HCEC 1CT (cell line): ENCODE measurements at places on chromosomes 4 and X.
A peak's percentile ranks its signal among the peaks of the same experiment; 100 is the strongest.

GRCh38 chrX:74422576-74423288 lies 1.4 kb downstream of the SLC16A2 start:
- peak; percentile 55 for DNase-seq

DNA sequence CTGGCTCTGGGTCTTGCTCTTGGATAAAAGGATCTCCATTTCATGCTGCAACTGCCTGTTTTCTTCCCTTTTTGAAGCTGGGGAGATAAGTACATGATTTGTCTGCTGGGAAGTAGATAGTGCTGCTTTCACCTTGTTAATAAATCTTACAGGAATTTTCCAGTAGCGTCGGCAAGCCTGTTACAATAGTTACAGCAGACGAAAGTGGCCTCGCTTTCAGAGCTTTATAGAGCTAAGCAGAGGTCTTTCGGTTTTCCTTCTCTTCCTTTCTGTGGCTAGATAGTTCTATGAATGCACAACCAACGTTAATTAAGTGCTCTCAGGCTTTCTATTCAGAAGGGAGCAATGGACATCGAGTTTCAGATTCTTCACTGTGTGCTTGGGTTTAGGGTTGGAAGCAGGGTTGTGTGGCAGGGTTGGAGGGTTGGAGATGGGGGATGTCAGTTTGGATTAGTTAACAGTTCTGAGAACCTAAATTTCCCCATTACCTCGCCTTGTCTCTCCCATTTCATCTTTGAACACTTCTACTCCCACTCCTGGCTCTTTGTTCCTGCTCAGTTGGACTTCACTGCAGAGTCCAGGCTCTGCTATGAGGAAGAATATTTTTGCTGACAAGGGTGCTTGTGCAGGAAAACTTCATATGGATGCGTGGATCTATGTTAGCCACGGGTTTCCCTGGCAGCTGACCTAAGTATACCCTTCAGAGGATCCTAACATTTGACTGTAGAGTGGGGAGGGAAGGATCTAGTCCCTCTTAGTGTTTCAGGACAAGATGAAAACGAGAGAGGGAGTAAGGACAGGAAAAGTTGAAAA lies 237.9 kb downstream of the ARHGAP10 start:
- DNase-seq = no peak

GRCh38 chr4:41106081-41106480 lies 108.3 kb downstream of the APBB2 start:
- DNase-seq = no peak

GRCh38 chrX:154437971-154438893 lies 1.3 kb downstream of the GDI1 start:
- no peak for DNase-seq

- no peak for DNase-seq
Observed at GRCh38 chr4:178462710-178463109, 1020.5 kb upstream of the AGA start.

- no peak for DNase-seq
Observed at GRCh38 chr4:8289956-8290700, 20.6 kb downstream of the HTRA3 start.

DNA sequence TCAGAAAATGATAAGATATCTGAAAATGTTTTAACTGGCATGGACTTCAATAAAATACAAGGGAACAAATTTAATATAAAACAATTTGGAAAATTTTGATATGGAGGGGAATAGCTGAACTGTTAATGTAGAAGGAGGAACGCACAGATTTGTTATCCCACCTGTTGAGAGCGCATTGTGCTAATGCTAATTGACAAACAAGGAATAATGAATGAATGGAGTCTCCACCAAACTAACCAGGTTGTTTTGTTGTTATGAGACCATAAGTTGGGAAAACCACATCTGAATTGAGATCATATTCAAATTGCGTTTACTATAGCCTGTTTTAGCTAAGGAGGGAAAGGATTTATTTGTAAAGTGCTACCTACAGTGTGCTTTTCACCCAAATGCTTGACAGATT lies 195.6 kb downstream of the ADGRL3 start:
- DNase-seq = no peak

- DNase-seq = peak; percentile 3
Observed at GRCh38 chrX:154401918-154402621, 3.9 kb downstream of the RPL10 start.

- no peak for DNase-seq
Observed at GRCh38 chr4:166366012-166366411, 493.0 kb downstream of the TLL1 start.

GRCh38 chr4:94306713-94307112 lies 35.9 kb downstream of the HPGDS start:
- no peak for DNase-seq

DNA sequence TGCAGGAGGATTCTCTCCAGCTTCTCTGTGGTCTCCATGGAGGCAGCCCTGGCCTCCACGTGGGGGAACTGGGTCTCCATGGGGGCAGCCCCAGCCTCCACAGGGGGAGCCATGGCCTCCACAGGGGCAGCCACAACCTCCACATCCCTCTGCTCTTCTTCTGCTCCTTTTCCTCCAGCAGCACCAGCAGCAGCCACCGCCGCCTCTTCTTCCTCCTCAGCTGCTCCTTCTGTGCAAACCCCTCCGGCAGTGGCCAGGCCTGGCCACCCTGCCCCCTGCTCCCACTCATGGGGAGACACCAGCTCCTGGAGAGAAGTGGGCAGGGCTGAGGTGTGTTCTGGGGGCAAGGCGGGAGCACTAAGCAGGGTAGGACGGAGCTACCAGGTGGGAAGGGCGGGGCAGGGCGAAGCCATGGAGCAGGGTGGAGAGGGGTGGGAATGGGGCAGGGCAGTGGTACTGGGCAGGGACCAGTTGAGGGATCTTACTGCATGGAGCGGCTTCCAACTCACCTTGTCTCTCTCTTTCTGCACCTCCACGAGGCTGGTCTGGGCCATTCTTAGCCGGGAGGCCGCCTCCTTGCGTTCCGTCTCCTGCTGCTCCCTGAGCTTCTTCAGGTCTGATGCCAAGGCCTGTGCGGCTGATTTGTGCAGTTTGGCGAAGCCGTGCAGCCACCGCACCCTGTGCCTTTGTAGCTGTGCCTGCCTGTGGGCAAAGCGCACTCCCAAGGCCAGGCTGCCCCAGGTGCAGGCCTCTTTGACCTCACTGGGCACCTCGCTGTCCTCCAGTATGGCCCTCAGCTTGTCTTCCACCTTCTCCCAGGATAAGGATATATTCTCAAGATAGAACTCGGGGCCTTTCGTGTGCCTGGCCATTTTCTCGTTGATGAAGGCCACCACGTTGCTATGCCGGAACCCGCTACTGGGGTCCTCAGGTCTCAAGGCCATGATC lies 766 bp downstream of the TEX13A start:
- no peak for DNase-seq

DNA sequence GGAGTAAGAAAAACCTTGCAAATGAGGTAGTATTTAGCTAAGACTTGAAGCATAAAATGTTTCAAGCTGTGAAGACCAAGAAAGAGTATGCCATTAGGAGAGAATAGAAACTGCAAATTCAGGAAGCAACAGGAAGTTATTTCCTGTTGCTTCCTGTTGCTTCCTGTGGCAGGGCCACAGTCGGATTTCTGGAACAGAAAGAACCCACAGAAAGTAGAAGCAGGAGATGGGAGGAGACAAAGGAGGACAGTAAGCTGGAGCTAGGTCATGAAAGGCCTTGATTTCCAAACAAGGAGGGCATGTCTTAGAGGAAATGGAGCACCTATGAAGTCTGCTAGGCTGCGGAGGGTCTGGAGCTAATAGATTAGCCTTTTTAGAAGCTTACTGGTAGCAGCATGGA lies 17.2 kb downstream of the ASB11 start:
- no peak for DNase-seq

DNA sequence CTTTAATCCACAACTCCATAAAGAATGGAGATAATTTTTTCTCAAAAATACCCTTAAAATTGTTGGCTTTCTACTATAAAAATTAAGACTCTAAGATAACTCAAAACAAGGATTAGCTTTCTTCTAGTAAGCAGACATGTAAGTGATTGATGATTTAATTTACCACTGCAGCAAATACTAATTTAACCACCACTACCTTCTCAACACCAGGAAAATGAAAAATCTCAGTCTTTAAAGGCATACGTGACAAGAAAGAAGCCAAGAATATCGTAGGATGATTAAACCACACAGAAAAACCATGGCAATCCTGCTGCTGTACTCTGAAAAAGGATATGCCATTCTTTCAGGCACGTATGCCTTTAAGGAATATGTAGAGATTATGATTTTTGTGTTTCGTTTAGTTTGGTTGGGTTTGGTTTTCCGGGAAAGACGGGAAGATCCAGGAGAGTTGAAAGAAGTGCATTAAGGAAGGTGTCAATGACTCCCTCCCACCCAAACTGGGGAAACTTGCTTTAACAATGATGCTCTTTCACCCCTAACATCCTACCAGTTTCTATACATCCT lies 881 bp downstream of the LRCH2 start:
- DNase-seq = peak; percentile 16

- DNase-seq = no peak
Observed at GRCh38 chr4:73615613-73616012, 4.6 kb downstream of the RASSF6 start.

DNA sequence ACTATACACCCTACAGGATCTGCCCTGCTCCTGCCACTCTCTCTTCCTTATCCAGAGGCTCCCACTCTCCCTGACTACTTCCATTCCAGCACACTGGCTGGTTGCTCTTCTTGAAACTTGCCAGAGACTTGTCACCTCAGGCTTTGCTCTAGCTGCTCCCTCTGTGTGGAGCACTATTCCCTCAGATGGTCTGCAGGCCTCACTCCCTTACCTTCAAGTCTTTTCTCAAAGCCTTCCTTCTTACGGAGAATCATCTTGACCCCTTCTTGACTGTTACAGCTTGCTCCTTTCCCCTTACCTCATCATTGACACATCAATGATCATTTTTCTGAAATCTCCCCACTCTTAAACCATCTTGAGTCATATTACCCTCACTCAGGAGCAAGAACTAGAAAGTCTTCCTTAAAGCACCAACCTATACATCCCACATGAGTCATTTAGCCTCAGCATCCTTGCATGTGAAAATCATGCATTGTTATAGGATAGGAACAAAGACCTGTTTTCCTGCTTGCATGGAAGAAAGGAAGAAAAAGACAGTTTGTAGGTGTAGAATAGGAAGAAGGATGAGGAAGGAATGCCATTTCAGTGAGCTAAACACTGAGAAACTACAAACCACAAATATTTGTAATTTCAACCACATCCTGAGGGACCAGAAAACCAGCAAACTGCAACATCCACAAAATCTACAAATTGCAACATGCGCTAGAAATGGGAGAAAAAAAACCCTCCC lies 55.7 kb downstream of the ANTXR2 start:
- DNase-seq = peak; percentile 76

DNA sequence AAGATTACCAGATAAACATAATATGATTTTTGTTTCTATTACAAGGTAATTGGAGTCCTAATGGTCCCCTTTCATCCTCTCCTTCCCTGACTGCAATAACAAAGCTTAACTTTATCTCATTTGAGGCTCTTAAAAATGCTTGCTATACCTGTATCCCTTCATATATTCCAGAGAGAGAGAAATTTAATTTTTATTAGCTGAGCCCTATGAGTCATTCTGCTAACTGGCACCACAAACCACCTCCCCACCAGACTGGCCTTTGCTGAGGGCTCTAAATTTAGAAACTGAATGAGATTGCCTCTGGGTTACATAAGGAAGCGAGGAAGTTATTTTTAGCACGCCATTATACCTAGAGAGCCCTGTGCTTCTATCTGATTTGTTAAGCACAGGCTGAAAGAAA lies 27.4 kb downstream of the CBLL2 start:
- DNase-seq = peak; percentile 42

DNA sequence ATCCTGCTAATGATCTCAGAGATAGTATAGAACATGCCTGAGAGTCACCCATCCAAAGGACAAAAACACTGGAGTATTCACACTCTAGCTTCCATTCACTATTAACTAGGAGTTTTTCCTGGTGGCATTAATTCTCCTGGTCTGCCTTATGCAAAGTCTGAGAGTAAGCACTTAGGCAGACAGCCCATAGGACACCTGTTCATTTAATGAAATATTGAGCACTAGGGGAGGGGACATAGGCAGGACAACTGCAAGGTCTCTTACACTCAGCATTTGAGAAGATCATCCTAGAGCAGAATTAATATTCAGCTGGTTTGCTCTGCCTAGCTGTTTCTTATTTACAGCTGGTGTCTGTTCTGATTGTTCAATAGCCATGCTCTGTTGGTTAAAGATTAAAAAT lies 508.5 kb downstream of the CENPC start:
- no peak for DNase-seq

DNA sequence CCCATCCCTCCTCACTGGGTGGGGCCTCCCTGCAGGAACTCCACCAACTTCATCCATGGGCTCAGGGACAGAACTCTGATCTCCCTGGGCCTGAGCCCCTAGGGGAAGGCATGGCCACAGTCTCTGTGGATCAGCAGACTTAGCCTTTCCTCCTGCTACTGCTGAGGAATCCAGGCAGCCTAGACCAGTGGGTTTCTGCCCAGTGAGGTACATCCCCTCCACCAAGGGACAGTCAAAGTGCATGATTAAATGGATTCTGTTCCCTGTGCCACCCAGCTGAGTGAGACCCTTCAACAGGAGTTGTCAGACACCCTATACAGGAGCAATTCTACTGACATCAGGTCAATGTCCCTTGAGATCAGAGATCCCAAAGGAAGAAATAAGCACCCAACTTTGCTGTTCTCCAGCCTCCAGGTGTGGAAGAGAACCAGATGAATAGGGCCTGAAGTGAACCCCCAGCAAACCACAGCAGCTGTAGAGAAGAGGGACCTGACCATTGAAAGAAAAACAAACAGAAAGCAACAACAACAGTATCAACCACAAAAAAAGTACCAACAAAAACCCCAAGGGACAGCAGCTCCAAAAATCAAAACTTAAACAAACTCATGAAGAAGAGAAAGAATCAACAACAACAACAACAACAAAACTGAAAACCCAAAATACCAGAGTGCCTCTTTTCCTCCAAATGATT lies 84.8 kb downstream of the CHIC1 start:
- DNase-seq = no peak

DNA sequence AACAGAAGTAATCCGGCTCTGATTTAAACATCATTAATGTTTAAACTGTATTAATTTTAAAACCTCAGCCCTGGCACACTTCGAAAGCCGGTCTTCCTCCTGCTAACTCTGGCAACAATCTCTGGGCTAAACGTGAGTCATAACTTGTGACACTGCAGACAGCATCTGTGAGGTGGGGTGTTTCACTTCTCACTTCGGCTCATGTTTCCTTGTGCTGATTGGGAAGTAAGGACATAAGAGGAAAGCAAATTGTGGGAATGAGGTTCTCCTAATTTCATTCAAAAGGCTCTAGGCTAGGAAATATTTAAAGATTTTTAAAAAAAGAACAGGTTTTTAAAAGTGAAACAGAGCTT lies 139.9 kb upstream of the USP9X start:
- peak; percentile 82 for DNase-seq

GRCh38 chr4:185036842-185037241 lies 18.6 kb downstream of the HELT start:
- no peak for DNase-seq

DNA sequence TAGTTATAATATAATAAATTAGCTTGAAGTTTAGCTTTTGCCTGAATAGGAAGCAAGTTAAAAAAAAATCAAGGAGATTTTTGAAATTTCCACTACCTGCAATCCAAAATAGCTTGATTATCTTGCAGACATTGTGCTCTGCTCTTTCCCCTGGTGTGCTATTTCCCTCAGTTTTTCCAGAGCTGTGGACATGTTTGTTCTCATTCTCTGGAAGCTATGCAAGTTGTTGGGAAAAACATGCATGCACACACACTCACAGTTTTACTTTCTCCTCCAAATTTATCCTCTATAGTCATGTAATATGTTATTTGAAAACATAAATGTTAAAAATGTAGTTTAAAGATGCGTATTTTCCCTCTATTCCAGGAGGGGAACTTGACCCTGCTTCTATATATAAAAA lies 225.8 kb upstream of the ARSJ start:
- no peak for DNase-seq
